Renal pelvis (tissue), 12 donors: ENCODE measurements at places on chromosomes 3 and 15. TPM values are rescaled to one million over a fixed set of nuclear protein-coding genes. Genes with fewer than 3 reads are reported as not detected.

DNA sequence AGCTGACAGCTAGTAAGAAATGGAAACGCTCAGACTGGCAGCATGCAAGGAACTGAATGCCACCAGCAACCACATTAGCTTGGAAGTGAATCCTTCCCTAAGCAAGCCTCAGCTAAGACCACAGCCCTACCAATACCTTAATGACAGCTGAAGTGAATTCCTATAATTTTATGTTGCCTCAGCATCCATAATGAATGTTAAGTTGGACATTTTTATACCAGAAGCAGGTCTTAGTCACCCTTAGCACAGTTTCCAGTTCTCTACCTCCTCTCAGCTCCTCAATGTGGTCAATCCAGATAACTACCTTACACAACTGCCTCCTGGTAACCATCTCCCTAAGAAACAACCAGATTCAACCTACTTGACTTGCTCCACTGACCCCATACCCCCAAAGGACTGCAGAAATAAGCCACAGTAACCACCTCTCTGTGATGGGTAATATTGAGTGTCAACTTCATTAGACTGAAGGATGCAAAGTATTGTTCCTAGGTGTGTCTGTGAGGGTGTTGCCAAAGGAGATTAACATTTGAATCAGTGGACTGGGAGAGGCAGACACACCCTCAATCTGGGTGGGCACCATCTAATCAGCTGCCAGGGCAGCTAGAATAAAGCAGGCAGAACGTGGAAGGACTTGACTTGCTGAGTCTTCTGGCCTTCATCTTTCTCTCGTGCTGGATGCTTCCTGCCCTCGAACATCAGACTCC, 33.5 kb downstream of the NEDD4 start:
- no peak for DNase-seq

Gene MUC13
- polyA plus RNA-seq, result 0.30 TPM

Gene RLBP1
- polyA plus RNA-seq, result not detected

DNA sequence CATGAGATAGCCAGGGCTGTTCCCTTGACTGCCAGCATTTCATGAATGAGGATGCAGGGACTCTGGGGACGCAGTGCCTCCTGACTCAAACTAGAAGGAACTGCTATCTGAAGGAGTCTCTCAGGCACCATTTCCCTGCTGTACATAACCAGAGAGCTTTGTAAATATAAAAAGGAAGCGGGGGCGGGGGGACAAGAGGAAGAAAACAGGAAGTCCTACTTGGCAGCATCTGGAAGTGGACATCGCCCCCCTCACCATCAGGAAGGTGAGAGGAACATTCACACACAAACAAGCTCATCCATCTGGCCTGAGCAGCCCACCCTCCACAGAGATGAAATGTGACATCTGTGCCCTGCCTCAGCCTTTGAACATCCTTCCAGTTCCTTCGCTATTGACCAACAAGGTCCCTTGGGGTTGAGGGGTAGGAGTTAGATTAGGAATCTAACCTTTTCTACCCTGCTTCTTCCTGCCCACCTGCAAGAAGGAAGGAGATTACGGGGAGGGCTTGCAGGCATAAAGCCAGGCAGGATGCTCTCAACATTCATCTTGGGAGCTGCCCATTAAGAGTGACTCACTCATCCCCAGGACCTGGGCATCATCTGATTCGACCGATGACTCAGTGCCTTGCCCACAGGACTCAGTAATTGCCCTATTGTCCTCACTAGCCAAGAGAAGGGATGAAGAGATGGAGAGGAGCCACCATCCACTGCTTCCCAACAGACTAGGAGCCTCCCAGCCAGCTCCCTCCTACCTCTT, 31.9 kb downstream of the SH3BP5 start:
- no peak for DNase-seq

- no peak for DNase-seq
Measured at GRCh38 chr3:127171721-127172120, 21.2 kb upstream of the PRR23E start.

Gene C3orf62
- 8.7 TPM for polyA plus RNA-seq

Gene GASK1A
- polyA plus RNA-seq, result 5.4 TPM
